ENCODE measurements at places on chromosomes 13 and 19.

DNA sequence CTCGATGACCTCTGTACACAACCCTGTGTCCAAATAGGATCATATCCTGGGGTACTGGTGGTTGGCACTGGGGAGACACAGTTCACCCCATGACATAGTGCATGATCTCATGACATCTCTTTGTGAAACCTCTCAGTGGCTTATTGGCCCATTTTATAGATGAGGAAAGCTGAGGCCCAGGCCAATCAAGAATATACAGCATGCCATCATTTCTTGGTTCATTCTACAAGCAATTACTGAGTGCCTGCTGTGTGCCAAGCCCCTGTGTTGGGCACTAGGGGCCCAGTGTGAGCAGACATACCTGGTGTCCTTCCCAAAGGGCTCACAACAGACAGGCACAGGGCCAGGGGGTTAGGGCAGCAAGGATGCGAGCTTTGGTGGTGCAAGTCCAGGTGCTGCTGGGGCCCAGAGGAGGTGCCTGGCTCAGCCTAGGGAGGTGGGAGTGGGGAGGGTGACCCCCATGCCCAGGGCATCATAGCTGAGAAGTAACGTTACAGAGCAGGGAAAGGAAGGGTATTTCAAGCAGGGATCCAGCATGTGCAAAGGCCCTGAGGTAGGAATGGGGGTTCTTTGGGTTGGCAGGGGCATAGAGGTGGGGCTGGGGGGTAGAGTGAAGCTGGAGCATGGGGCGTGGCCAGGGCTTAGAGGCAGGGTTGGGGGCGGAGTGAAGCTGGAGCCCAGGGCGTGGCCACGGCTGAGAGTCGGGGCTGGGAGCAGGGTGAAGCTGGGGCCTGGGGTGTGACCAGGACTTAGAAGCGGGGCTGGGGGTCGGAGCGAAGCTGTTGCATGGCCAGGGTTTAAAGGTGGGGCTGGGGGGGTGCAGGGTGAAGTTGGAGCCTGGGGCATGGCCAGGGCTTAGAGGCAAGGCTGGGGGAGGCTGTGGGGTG, 20.7 kb downstream of the COLGALT1 start:
- DNase-seq: no peak

- peak; percentile 38 for DNase-seq
Measured at GRCh38 chr13:93101226-93101734, 125.3 kb upstream of the GPC6 start.

GRCh38 chr13:99366075-99366987, 59.1 kb upstream of the GPR183 start:
- no peak for DNase-seq

DNA sequence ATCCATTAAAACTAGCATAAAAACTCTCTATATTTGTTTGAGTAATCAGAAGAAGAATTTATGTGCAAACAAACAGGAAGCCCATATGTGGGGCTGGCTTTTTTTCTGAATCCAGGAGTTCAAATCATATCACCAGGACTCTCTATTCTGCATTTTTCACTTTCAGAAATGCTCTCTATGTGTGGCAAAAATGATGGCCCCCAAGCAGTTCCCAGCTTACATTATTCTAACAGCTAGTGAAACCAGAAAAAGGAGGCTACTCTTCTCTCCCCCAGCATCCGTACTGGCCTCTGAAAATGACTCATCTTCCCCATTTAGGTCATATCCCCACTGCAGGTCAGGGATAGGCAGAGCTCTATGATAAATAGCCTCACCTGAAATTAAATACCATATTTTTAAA, 20.4 kb downstream of the RBM26 start:
- peak; percentile 38 for DNase-seq

DNA sequence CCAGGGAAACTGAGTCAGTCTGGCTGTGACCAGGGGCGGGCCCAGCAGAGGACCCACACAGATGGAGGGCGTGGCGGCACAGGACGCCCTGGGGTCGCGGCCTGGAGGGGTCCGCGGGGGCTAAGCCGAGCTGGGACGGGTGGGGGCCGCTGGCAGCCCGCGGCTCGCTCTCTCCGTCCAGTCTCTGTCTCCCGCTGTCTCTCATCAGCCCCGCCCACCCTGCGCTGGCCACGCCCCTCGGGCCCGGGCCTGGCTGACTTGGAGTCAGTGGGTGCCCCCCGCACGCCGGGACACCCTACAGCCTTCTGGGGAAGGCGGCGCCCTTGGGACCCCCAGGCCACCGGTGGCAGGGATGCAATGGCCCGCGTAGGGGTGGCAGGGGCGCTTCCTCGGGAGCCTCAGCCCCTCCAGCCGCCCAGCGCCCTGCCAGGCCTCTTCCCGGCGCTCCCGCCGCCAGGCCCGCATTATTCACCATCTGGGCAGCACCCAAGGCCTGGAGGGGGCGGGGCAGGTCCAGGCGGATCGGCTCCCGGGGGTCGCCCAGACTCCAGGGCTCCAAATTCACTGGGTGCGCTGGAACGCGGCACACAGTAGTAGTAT, at the start of gene TBXA2R:
TSS of gene TBXA2R (minus strand) at position 186 of the 600 bp plus-strand sequence. CDS start 6,241 bp downstream, outside the sequence.
- peak; percentile 57 for DNase-seq

- no peak for DNase-seq
Measured at GRCh38 chr19:42068361-42068755, 1.6 kb downstream of the GRIK5 start.

- DNase-seq: peak; percentile 79
Measured at GRCh38 chr13:66994097-66994496, 236.0 kb downstream of the PCDH9 start.

- no peak for DNase-seq
Measured at GRCh38 chr19:55423225-55424005, 15.8 kb upstream of the UBE2S start.

- DNase-seq: no peak
Measured at GRCh38 chr19:15108845-15109767, 1.9 kb downstream of the SYDE1 start.

Measured in fibroblast of pulmonary artery (primary cell).